NCI-H1105 (cell line): ENCODE measurements at places on chromosomes 7 and 10.

DNA sequence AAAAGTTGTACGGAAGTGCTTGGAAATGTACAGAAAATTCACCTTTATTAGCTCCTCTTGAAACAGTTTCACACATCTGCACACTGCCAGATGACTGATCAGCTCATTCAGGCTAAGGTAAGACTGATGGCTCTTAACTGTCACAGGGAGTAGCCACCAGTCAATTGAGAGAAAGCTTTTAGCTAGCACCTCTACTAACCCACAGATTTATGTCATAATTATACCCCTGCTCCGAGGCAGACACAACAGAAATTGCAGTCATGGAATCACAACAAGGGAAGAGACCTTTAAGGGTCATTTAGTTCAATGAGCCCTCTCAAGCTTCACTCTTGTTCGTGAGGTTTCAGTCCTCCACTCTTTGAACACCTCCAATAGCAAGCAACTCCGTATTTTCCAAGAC is 235.4 kb downstream of the TRIL start:
- DNase-seq, result peak; percentile 76

DNA sequence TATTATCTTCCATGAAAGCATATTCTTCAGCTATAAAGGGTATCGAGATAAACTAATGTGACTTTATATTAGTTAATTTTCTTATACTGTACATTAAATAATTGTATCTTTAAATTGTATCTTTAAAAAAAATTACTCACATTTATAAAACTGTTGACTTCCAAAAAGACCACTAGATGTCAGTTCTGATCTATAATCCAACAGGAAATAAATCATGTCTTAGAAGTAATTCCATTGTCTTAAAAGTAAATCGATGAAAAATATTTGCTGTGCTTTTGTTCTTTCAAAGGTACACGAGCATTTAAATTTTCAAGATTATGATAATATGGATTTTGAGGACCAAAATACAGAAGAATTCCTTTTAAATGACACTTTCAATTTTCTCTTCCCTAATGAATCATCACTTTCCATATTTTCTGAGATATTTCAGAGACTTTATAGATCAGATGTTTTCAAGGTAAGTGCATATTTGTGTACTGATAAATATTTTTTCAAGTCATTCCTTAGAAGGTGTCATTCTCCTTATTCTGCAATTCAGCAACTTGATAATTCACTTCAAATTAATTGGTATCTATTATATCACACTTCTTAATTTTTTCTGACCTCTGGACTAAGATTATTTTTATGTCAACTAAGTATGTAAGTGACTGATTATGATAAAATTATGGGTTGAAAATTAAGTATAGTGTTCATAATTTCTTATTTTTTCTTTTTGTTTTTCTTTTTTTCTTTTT is 138.5 kb downstream of the CPED1 start:
- DNase-seq, result peak; percentile 1

DNA sequence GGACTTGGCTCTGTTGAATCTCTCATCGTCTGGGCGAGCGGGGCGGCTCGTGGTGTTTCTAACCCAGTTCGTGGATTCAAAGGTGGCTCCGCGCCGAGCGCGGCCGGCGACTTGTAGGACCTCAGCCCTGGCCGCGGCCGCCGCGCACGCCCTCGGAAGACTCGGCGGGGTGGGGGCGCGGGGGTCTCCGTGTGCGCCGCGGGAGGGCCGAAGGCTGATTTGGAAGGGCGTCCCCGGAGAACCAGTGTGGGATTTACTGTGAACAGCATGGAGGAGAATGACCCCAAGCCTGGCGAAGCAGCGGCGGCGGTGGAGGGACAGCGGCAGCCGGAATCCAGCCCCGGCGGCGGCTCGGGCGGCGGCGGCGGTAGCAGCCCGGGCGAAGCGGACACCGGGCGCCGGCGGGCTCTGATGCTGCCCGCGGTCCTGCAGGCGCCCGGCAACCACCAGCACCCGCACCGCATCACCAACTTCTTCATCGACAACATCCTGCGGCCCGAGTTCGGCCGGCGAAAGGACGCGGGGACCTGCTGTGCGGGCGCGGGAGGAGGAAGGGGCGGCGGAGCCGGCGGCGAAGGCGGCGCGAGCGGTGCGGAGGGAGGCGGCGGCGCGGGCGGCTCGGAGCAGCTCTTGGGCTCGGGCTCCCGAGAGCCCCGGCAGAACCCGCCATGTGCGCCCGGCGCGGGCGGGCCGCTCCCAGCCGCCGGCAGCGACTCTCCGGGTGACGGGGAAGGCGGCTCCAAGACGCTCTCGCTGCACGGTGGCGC is at the start of gene EN2:
Gene EN2, plus strand, starts transcription at position 19 of the 767 bp plus-strand sequence. Its CDS starts 249 bp downstream, at position 268.
- no peak for DNase-seq

DNA sequence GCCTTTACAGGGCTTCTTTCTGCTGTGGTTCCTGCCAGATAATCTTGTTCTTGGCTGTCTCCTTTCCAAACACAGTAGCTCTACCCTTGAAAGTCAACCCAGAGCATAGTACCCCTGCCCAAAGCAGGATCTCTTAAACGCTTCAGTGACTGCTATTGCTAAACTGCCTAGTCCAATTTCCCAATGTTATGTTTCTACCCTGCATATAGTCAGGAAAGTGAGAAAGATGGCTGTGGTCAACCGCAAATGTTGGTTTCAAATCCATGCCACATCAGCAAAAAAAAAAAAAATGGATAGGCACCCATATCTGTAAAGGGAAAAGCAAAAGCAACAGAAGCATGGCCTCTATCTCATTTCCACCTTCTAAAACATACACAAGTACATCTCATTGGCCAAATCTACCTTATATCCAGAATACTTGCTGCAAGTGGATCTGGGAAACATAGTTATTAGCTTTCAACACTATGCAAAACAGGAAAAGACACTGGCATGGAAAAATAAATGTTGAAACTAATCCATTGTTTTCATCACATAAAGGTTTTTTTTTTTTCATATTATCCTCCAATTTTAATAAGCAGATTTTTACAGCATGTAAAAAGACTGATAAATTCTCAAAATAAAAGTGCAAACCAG is 59.8 kb downstream of the DNAJC1 start:
- no peak for DNase-seq

GRCh38 chr10:17113346-17113745 is 16.3 kb downstream of the CUBN start:
- no peak for DNase-seq

DNA sequence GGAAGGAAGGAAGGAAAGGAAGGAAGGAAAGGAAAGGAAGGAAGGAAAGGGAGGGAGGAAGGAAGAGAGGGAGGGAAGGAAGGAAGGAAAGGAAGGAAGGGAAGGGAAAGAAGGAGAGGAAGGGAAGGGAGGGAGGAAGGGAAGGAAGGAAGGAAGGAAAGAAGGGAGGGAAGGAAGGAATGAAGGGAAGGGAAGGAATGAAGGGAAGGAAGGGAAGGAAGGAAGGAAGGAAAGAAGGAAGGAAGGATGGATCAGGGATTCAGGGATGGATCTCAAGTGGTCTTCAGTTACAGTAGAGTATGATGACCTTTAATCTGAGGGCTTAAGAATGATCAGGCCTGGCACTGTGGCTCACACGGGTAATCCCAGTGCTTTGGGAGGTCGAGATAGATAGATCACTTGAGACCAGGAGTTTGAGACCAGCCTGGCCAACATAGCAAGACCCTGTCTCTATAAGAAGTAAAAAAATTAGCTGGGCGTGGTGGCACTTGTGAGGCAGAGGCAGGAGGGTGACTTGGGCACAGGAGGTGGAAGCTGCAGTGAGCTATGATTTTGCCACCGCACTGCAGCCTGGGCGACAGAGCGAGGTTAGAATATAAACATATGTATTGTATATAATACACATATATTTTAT is 760 bp upstream of the FOXK1 start:
- no peak for DNase-seq

DNA sequence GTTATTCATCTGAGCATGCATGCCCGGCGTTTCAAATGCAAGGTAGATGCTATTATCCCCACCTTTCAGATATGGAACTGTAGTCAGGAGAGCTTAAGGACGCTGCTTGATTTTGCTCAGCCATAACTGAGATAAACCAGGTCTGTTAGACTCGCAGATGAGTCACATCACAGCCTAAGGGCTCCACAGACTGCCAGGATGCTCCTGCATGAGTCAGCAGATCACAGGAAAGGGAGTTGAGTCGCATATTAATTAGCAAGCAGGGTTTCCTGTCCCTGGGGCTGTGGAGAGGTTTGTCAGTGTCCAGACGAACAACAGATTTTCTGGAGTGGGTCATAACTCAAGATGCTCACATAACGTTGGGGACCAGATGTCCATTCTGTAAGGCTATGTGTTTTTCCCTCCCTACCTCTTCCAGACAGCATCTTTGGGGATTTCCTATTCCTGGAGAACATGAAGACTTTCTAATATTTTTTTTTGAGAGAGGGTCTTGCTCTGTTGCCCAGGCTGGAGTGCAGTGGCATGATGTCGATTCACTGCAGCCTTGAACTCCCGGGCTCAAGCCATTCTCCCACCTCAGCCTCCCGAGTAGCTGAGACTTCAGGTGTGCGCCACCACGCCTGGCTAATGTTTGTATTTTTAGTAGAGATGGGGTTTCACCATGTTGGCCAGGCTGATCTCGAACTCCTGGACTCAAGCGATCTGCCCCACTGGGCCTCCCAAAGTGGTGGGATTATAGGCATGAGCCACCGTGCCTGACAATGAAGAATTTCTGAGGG is 36.7 kb downstream of the PFKFB3 start:
- no peak for DNase-seq

DNA sequence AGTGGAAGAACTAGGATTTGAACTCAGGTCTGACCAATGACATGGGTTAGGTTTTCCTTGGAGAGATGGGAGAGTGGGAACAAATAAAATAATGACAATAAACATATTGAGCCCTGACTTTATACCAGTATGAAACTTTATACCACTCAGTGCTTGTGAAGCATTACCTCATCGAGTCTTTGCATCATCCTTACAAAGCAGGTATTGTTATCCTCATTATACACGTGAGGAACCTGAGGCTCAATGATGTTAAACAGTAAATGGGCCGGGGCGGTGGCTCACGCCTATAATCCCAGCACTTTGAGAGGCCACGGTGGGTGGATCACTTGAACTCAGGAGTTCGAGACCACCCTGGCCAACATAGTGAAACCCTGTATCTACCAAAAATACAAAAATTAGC is 47.7 kb downstream of the HHEX start:
- DNase-seq, result no peak

DNA sequence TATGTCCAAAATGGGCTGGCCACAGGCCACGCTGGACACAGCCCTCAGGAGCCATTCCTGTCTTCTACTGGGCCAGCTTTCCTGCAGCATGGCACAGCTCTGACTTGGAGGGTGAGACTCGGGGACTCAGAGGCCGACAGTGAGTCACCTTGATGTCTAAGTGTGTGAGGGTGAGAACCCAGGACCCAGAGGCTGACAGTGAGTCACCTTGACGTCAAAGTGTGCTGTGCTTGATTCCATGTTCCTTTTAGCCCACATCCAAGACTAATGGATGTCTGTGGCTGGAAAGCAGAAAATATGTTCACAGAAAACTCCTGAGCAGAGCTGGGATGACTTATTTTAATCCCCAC is 6.0 kb upstream of the FAM170B start:
- no peak for DNase-seq

GRCh38 chr10:63515002-63515763 is 6.0 kb upstream of the REEP3 start:
- DNase-seq, result no peak

GRCh38 chr7:103752995-103753394 is 236.5 kb downstream of the RELN start:
- DNase-seq, result no peak

GRCh38 chr10:78910476-78910875 is 158.3 kb upstream of the ZMIZ1 start:
- no peak for DNase-seq

DNA sequence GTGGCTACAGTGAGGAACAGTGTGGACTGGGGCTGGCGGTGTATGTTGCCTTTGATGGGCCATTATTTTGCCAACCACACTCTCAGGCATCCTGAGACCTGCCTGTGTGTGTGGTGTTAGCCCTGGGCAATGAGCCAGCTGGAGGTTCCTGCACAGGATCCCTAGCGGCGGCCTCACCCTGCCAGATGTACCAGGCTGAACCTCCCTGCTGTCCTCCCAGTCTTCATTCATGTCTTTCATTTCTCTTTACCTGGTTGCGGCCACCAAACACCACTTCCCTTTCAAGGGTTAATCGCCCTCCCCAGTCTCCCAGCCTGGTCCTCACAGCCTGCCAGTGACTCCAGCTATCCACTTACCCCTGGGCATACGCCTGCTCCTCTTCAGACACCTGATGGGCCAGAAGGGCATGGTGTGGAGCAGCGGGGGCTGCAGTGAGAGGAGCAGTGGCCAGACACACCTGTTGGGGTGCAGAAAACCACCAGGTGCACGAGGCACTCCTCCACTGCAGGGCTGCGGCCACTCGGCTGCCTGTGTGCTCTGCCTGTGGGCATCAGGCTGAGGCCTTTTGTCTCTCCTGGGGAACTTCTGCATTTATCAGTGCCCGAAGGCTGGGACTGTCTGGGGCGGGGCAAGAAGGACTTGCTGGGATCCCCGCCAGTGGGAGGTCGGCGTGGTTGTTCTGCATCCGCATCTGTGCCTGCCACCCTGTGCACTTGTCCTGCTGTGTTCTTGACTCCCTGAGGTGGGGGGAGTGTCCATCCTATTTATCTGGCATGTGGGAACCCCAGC is 111.6 kb downstream of the ARHGAP22 start:
- peak; percentile 11 for DNase-seq

GRCh38 chr7:24722386-24723177 is 34.7 kb downstream of the GSDME start:
- DNase-seq, result no peak

DNA sequence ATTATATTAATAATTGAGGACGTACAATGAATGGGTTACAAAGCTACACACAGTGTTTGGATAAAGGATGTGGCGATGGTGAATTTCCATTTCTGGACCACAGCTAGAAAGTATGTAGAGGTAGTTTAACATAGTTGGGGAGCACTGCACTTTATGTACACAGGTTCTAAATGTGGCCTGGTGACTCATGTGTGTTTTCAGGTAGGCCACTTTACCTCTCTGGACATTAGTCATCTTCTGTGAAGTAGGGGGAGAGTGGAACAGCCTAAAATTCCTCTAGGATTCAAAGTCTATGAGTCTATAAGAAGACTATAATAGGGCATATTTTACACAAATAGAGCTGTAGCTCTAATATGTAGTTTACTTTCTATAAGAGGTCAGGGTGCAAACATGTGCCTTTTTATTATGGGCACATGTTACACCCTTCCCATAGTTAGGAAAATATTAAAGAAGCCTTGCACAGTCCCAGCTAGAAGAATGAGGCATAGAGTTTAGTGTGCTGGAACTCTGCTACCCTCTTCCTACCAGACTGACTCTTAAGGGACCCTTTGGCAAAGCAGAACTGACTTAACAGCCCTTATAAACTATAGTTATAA is 594.9 kb downstream of the LRMDA start:
- DNase-seq, result no peak

- DNase-seq, result no peak
These were observed 4.4 kb downstream of the SEMA3A start for GRCh38 chr7:84190016-84190705.
